ENCODE measurements at places on chromosomes 12 and 14.

GRCh38 chr14:95961481-95961880 is 77.7 kb upstream of the C14orf132 start:
- DNase-seq, result no peak

- DNase-seq, result no peak
These were observed 53.0 kb upstream of the FUT8 start for GRCh38 chr14:65359503-65359902.

GRCh38 chr14:23008831-23009230 is 1.1 kb downstream of the C14orf93 start:
- DNase-seq, result no peak

- DNase-seq, result no peak
These were observed 64.9 kb downstream of the FBXO34 start for GRCh38 chr14:55336162-55336561.

All from A172 (cell line).